Tibial nerve (tissue), 4 donors: ENCODE measurements at places on chromosomes 12 and 14.

GRCh38 chr14:92943855-92944570, 21.1 kb downstream of the CHGA start:
- DNase-seq, result no peak

- no peak for DNase-seq
These were observed 190.2 kb downstream of the ANO4 start for GRCh38 chr12:100984796-100985195.

DNA sequence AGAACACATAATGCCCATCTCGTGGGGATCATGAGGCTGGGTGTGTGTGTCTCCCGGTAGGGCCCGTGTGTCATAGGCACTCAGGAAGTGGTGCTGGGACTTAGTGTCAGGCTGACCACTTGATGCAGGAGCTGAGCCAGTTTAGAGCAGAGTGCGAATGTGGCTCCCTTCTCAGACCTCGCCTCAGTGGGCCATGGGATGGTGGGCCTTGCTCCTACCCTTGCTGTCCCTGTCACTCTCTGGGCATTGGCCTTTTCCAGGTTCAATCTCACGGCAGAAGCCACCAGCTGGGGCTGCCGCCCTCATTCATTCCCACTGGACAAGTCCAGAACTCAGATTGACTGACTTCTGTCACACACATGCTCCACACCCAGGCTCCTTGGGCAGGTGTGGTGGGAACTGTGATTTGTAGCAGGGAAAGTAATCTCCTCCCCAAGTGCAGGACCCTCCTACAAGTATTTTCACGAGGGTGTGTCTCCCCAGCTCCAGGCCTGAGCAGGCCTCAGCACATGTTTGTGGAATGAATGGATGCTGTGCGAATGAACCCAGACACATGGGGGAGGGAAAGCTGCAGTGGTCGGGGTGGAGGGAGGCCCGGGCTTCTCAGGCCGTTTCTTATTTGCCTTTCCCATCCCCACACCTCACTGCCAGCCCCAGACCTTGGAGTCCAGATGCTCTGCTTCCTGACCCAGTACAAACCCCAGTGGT, 54.9 kb downstream of the BEGAIN start:
- DNase-seq, result peak; percentile 10

GRCh38 chr12:104475271-104475670, 18.5 kb downstream of the CHST11 start:
- no peak for DNase-seq

DNA sequence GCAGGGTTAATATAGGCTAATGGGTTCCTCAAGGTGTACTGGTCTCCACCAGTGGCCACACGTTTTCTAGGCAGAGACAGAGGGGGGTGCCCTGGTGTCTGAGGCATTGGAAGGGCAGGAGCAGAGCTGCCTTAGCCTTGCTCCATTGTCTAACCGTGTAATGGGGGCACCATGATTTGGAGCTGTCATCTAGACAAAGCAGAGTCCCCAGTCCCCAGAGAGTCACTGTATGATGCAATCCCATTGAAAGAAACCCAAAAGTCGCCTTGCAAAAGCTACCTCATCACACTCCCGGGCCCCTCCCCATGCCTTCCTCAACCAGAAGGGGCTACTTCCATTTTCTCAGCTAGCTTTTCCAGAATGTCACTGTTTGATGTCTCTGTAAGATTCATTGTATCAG, 487.1 kb downstream of the AACS start:
- DNase-seq, result no peak

GRCh38 chr12:48040354-48040753, 36.1 kb upstream of the COL2A1 start:
- no peak for DNase-seq

- DNase-seq, result peak; percentile 55
These were observed 567.9 kb downstream of the MED13L start for GRCh38 chr12:115709540-115710011.

- no peak for DNase-seq
These were observed 204.3 kb upstream of the SEL1L start for GRCh38 chr14:81737938-81738337.

GRCh38 chr14:81511111-81511904, 22.3 kb downstream of the SEL1L start:
- DNase-seq, result no peak

GRCh38 chr12:65800937-65801336, 23.3 kb upstream of the HMGA2 start:
- DNase-seq, result no peak

DNA sequence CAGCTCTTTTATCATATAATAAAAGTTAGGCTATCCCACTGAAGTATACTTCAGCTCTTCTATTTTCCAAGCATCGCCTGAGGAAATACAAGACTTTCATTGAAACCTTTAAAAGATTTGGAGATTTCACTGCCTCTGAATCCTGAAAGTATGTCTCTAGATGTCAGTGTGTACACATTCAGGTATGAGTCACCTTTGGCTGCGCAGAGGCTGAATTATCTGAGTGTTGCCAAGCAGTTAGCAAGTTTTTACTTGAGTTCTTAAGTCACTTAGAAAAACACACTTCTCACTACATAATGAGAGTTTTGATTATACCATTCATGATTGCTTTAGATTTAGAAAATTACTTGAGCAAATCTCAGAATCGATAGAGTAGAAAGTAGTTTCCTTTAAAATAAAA, 210.3 kb downstream of the TMTC2 start:
- no peak for DNase-seq

DNA sequence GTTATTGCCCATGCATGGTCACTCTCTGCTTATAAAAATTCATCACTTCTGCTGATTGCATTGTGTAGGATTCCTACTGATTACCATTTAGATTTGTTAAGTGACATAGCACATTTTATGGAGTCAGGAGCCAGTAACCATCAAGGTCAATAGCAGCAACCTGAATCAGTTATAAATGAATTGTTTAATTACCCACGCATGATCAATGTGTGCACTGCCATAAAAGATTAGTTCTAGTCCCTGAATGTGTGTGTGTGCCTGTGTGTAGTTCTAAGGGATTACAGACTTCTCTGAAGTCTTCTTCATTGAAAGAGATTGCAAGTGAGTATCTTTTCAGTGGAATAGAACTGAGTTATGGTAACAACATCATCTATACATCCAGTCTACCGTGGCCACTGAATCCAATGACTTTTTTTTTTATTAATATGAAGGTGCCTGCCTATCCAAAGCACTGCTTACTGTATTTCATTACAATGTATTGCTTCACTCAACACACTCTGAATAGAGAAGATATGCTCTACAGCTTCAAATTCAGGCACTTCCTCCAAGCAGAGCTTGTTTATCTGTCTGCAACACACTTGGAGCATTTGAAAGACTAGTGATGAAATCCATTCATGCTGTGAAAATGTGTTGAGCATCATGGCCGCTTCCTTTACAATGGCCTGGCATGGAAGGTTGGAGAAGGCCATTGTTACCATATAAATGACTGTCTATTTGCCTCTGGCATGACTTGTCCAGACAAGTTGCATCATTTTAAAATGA, 381.7 kb downstream of the DIO2 start:
- DNase-seq, result no peak

DNA sequence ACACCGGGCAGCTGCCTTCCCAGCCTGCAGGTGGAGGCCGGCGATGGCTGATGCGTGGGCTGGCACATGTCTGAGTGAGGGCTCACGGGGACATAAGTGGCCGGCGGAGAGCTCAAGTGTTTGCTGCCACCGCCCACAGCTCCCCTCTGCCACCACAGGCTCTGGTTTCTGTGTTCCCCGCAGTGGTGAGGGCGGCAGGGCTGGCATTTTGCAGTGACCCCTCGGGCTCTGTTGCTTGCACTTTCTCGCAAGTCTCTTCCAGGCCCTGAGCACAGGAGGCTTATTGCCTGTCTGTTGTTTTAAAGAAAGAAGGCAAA, 271.0 kb upstream of the RTL1 start:
- no peak for DNase-seq

DNA sequence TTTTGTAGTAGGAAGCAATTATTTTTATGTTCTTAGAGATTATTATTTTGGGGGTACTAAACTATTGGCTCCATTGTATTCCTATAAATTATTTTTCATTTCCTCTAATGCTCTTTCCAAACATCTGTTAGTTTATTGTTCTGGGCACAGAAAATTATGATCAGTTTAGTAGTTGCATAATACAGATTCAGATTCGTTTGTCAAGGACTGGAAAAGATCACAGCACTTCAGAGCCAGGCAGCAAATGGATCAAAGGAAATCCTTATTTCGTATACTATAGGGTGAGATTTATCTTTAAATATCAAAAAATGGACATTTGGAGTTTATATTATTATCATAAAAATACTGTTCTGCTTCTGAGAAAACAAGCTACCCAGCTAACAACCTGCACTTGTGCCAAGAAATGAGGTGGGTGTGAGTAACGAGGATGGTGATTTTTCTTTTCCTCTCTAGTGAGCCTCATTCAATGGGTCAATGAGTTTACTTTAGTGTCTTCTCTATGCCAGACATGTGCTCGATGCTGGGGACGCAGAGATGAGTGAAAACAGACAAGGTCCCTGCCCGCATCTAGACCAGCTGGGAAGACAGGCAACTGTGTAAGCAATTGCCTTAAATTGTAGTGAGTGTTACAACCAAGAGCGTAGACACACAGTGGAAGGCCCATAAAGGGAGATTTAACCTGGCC, 208.6 kb upstream of the PLXNC1 start:
- no peak for DNase-seq

GRCh38 chr12:131221061-131221956, 267.6 kb downstream of the ADGRD1 start:
- no peak for DNase-seq

DNA sequence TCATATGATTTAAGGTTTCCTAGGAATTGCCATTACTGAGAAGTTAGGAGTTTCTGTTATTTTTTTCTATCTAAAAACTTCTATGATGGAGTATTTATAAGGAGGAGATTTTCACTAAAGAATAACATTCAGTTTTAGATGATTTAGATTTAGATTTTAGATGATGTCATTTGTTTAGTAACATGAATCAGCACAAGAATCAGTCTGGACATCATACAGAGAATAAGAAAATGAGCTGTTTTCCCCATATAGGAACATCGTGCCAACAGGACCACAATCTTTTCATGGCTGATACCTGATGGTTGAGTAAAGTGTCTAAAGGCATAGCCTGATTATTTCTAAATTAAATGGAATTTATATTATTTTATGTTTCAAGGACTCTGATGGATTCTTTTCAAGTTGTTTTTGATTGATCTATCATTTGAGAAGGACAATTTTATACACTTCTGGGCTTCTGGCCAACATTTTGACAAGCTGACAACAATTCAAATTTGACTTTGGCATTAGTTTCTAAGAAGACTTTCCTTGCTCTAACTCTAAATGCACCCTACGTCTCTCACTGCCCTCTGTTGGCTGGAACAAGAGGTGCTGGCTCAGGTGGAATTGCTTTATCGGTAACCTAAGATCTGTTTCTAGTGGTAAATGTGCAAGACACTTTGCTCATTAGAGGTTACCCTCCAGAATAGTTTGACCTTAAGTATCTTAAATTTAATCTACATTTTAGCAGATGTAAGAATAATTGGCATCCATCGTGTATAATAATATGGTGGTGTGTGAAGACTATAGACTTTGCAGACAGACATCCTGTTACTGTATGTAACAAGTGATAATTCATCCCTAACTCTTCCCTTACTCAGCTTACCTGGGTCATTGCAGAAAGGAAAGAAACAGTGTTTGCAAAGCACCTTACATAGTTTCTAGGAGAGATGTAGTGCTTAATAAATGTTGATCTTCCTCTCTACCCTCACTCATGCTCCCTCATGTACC, 42.8 kb upstream of the CPSF6 start:
- no peak for DNase-seq

- DNase-seq, result no peak
These were observed 32.9 kb upstream of the FBRSL1 start for GRCh38 chr12:132456944-132457495.

- no peak for DNase-seq
These were observed 153.8 kb upstream of the KRR1 start for GRCh38 chr12:75665216-75665615.

GRCh38 chr12:65963862-65964240, 139.6 kb downstream of the HMGA2 start:
- no peak for DNase-seq

DNA sequence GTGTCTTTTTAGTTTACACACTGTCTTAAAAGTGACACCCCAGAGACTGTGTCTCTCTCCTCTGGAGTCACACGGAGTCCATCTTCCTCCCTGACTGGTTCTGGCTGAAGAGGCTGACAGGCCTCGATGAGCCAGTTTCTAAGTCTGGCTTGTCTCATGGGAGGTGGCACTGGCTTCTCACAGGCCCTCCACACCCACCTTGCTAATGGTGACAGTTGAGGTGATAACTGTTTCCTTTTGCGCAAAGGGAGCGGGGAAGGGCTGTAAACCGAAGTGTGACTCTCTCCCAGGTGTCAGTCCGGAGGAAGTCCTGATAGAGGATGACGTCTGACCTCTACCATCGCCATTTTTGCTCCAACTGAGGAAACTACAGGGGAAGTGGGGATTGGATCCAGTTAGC, 30.2 kb downstream of the KCTD10 start:
- no peak for DNase-seq

GRCh38 chr12:25072906-25073650, 121.9 kb downstream of the DNAI7 start:
- DNase-seq, result no peak
